Esophagus mucosa (tissue), 1 donor: ENCODE measurements at places on chromosomes 4 and X. TPM values are rescaled to one million over a fixed set of nuclear protein-coding genes. Genes with fewer than 3 reads are reported as not detected.

The ITIH6 gene
- total RNA-seq: not detected

The MTNR1A gene
- not detected for total RNA-seq

The ZCCHC18 gene
- total RNA-seq: not detected

GRCh38 chrX:154476821-154477220 lies 2.3 kb downstream of the LAGE3 start:
- ATAC-seq: no peak

DNA sequence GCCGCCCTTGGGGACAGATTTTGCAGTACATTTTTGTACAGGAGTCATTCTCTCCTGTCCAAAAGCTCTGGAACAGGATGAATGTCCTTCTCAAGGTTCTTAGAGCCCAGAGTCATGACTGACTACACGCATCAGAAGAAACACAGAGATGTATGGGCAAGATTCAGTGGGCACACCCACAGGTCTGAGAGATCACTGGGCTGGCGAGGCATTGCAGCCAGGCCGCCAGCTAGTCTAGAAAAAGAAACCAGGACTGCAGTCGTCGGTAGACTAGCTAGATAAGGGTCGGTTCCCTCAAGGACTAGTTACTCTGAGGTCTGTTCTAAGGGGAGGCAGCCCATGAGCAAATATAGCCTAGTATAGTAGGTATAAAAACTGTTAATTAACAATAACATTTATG lies 19.8 kb downstream of the GBA3 start:
- no peak for ATAC-seq

GRCh38 chr4:95268819-95269565 lies 279.8 kb downstream of the UNC5C start:
- no peak for ATAC-seq

- no peak for ATAC-seq
These were observed 53.2 kb downstream of the MXRA5 start for GRCh38 chrX:3293251-3293650.

DNA sequence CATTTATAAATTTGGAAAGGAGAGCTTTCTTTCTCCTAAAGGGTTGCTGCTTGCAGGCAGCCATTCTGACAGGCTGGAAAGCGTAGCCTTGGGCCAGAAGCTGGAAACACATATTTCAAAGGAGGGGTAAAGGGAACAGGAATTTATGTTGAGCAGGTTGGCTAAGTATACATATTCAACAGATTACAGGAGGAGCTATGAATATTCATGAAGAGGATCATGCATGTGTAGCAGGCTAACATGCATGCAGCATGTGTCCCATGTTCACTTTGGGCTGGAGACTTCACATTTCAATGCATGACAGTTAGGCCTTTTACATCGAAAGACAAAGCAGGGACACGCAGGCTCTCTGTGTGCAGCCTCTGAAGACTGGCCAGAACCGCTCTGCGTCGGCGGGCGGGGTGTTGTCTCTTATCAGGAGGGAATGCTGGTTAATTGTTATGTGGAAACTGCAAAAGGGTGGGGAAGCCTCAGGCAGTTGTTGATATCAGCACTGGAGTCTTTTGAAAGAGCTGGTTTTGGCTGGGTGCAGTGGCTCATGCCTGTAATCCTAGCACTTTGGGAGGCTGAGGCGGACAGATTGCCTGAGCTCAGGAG lies 31.5 kb downstream of the CASP3 start:
- peak; percentile 26 for ATAC-seq

The RAB9B gene
- 0.16 TPM for total RNA-seq

- ATAC-seq: no peak
These were observed 367.2 kb downstream of the BMPR1B start for GRCh38 chr4:95124906-95125504.

The PPBP gene
- total RNA-seq: 1.0 TPM

DNA sequence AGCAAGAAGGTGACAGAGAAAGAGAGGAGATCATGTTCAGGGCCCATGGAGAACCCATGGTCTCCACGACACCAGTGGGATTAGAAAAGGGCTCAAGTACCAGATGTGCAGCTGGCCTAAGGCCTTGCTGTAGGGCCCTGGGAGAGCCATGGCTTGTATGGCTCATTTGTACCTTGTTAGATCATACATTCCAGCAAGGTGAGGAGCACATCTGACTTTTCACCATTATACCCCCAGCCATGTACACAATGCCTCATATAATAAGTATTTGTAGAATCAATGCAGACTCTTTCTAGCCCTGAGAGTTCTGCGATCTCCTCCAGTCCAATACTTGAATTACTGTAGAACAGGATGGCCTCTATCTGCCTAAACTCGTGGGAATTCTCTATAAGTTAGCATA lies 94.2 kb upstream of the MAP3K15 start:
- no peak for ATAC-seq

DNA sequence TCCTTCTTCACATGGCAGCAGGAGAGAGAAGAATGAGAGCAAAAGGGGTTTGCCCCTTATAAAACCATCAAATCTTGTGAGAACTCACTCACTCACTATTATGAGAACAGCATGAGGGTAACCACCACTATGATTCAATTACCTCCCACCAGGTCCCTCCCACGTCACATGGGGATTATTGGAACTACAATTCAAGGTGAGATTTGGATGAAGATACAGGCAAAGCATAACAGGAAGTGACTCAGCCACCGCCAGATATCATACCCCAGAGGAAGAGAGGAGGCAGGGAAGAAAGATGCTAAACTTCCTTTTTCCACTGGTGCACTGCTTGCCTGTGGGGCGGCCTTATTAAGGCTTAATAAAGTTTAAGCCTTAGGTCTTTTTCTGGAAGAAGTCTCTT lies 766.1 kb downstream of the KCTD8 start:
- no peak for ATAC-seq

GRCh38 chr4:24475756-24476155 lies 108.6 kb downstream of the DHX15 start:
- ATAC-seq: no peak

DNA sequence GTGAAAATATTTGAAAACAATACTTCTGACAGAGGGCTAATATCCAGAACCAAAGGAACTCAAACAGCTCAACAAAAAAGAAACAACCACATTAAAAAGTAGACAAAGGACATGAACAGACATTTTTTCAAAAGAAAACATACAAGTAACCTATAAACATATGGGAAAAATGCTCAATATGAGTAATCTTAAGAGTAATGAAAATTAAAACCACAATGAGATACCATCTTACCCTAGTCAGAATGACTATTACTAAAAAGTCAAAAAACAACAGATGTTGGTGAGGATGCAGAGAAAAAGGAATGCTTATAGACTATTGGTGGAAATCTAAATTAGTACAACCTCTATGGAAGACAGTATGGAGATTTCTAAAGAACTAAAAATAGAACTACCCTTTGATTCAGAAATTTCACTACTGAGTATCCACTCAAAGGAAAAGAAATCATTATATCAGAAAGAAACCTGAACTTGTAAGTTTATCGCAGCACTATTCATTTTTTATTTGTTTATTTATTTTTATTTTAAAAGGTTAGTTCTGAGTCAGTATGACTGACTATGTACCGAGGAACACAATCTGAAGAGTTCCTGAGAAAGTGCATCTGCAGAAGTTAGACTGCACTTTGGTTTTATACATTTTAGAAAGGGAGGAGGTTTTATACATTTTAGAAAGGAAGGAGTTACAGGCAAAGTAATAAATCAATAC lies 231.3 kb downstream of the INPP4B start:
- no peak for ATAC-seq

DNA sequence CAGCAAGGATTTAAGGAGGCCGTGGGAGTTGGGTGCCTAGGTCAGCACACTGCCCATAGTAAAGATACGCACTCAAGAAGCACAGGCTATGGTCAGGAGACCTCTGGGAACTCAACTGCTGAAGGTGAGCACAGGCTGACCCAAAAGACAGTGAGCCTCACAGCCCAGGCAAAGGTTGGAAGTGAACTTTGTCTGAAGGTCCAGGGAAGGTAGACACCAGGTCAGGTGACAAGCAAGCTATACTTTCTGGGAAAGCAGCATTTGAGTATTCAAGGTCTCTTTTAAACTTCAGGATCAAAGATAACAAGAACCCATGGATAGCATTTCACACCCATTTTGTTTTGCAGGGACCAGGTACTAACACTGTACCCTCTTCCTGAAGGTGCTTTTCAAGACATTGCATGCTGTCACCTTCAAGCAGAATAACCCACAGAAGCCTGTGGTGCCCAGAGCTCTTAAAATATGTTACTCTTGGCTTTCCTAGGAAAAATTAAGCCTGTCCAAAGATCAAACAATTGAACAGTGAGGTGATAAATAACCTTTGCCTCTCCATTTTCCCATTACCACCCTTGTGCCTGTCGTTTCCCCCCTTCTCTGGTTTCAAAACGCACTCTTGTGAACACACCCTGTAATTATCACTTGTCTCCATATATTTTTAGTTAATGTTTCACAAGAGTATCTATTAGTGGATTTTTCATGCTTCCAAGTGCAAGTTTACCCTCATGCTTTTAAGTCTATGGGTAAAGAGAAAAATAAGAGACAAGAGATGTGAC lies 3.4 kb upstream of the S100G start:
- ATAC-seq: no peak

The SSX4 gene
- not detected for total RNA-seq

The PPP4R3C gene
- not detected for total RNA-seq

DNA sequence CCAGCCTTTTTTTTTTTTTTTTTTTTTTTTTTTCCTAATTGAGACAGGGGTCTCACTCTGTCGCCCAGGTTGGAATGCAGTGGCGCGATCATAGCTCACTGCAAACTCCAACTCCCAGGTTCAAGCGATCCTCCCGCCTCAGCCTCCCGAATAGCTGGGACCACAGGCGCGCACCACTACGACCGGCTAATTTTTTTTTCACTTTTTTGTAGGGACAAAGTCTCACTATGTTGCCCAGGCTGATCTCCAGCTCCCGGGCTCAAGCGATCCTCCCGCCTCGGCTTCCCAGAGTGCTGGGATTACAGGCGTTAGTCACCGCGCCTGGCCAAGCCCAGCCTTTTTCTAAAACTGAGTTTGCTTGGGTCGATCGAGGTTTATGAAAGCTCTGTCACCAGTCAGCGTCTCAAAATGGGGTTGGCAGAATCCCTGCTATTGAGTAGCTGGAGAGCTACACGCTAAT lies 1.3 kb upstream of the OTUD5 start:
- peak; percentile 10 for ATAC-seq

DNA sequence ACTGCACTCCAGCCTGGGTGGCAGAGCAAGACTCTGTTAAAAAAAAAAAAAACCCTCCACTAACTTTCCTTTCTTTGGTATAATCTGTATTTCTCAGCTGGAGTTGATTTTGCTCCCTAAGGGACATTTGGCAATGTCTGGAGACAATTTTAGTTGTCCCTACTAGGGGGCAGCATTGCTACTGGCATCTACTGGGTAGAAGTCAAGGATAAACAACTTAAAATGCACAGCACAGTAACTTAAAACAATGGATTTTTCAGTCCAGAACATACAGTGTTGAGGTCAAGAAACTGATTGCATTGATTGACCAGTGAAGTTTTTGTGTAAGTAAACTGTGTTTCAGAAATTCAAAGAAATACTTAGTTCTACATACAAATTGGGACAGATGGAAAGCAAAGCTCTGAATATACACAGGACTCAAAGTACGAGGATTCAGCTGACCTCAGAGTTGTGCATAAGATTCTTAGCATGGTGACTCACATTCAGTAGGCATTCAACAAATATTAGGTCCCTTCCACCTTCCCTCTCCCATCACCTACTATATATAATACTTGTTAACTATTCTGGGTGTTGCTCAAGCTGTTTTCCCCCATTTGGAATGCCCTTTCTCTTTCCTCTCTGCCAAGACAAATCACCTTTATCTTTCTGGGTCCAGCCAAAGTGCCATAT lies 8.8 kb downstream of the DDX53 start:
- ATAC-seq: no peak

The CLDN34 gene
- 0.20 TPM for total RNA-seq

DNA sequence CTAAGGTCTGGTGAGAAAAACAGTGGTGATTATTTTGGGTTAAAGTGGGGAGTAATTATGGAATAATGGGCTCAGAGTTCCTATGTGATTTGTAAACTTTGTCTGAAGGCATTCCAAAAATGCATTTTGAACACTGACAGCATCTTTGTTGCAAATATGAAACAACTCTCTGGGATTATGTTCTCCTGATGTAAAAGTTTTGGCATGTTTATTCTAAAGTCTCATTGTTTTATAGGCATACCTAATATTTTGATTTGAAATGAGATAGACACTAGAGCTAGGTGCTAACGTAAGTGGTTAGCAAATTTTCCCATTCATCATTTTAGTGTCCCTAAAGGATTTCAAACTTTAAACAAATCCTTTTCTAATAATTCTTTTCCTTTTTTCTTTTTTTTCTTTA lies 140.9 kb upstream of the ANXA3 start:
- no peak for ATAC-seq

The SH2D1A gene
- total RNA-seq: 0.16 TPM

- ATAC-seq: no peak
These were observed 241.1 kb upstream of the PPP1R2C start for GRCh38 chrX:43019021-43019420.

DNA sequence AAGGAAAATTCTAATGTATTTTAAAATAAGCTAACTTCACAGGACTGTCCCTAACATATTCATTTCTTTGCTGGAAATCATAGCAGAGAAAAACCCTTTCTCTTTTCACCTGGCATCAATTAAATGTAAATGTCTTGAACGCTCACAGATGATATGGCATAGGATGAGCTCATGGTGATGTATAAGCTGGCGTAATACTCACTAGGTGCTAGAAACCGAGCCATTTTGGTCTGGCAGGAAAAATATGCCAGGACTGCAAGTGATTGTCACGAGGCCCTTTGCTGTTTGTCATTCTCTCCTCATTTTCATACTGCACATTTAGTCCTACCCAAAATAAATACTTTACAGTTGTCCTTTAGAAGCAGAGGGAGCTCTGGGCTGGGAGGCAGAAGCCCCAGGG lies 222.7 kb upstream of the LNX1 start:
- no peak for ATAC-seq

DNA sequence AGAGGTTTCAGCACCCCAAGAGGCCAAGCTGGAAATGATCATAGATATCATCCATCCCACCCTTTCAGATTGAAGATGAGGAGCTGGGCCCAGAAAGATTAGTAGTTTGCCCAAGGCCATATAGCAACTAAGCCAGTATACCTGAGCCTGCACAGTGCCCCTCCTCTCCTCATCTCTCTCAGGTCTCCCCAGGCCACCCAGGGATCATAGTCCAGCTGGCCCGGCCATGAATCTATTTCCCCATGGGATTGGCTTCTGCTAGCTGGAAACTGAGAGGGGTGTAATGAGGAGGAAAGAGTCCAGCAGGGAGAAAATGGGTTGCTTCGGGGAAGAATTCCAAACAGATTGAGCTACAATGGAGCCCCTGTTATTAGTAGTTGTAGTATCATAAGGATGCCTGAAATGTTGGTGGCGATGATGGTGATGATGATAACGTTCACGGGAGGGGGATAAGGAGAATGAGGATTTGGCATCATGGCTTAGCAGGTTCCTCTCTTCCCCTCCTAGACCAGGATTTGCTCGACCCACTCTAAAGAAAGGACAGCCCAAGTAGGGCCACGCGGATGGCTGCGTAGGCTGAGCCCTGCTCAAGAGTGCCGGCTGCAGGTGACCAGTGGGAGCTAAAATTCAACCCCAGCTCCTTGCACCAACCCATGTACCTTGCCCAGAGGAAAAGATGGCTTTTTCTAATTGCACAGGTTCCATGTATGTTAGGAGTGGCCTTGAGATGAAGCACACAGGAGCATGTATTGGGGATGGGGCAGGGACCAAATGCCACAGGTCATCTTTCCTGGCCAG lies 117.8 kb upstream of the PJA1 start:
- ATAC-seq: no peak

The GATA1 gene
- total RNA-seq: not detected
